ENCODE measurements at places on chromosomes 1 and 21. TPM values are rescaled to one million over a fixed set of nuclear protein-coding genes. Genes with fewer than 3 reads are reported as not detected.

Gene PIGM
- 3.8 TPM for total RNA-seq

Gene PARP1
- 21.2 TPM for total RNA-seq

Gene GNG4
- total RNA-seq = not detected

Gene CHI3L2
- total RNA-seq = under 0.01 TPM

Gene SPOCD1
- 26.3 TPM for total RNA-seq

Gene SLC26A9
- total RNA-seq = under 0.01 TPM

Data from nasal cavity respiratory epithelium epithelial cell of viscerocranial mucosa (primary cell).